ENCODE measurements at places on chromosomes 6 and 20. TPM values are rescaled to one million over a fixed set of nuclear protein-coding genes. Genes with fewer than 3 reads are reported as not detected.

LGSN gene
- total RNA-seq = 0.76 TPM

C6orf132 gene
- not detected for total RNA-seq

MACROD2 gene
- 4.5 TPM for total RNA-seq

PDE7B gene
- not detected for total RNA-seq

SPATS1 gene
- not detected for total RNA-seq
